ENCODE measurements at places on chromosomes 6 and 20. TPM values are rescaled to one million over a fixed set of nuclear protein-coding genes. Genes with fewer than 3 reads are reported as not detected.

Gene PGC
- total RNA-seq, result not detected

Gene ENPP3
- 0.81 TPM for total RNA-seq

Gene NNAT
- total RNA-seq, result 0.32 TPM

Gene BFSP1
- 2.3 TPM for total RNA-seq

Gene AGER
- 1.6 TPM for total RNA-seq

Gene CRISP1
- total RNA-seq, result not detected

Gene CST11
- total RNA-seq, result not detected

Gene SDHAF4
- total RNA-seq, result 12.5 TPM

Gene TMEM170B
- total RNA-seq, result 0.49 TPM

Gene PRICKLE4
- total RNA-seq, result not detected

Gene HAO1
- total RNA-seq, result not detected

Gene HRH3
- not detected for total RNA-seq

Gene SENP6
- total RNA-seq, result 31.2 TPM

Gene TAF4
- total RNA-seq, result 3.1 TPM

Gene LPA
- not detected for total RNA-seq

Gene DACT2
- total RNA-seq, result 7.8 TPM

Gene PRDM13
- total RNA-seq, result not detected

Gene TSBP1
- total RNA-seq, result not detected

Gene LY6G6F
- total RNA-seq, result not detected

Gene SLC16A10
- not detected for total RNA-seq

Gene HDGFL1
- total RNA-seq, result not detected

Gene PREP
- 14.6 TPM for total RNA-seq

Gene LAMP5
- not detected for total RNA-seq

Gene DPPA5
- total RNA-seq, result not detected

Gene GPLD1
- 1.8 TPM for total RNA-seq
